Adrenal gland (tissue), 19 donors: ENCODE measurements at places on chromosomes 5 and 9. TPM values are rescaled to one million over a fixed set of nuclear protein-coding genes. Genes with fewer than 3 reads are reported as not detected.

GRCh38 chr5:132826424-132827082 lies 3.9 kb downstream of the SHROOM1 start:
- no peak for DNase-seq

GRCh38 chr5:177435847-177436536 lies 9.5 kb downstream of the GRK6 start:
- no peak for DNase-seq

- DNase-seq, result no peak
Observed at GRCh38 chr9:20220286-20220685, 402.0 kb downstream of the MLLT3 start.

- DNase-seq, result no peak
Observed at GRCh38 chr5:129216001-129216400, 121.5 kb downstream of the ISOC1 start.

DNA sequence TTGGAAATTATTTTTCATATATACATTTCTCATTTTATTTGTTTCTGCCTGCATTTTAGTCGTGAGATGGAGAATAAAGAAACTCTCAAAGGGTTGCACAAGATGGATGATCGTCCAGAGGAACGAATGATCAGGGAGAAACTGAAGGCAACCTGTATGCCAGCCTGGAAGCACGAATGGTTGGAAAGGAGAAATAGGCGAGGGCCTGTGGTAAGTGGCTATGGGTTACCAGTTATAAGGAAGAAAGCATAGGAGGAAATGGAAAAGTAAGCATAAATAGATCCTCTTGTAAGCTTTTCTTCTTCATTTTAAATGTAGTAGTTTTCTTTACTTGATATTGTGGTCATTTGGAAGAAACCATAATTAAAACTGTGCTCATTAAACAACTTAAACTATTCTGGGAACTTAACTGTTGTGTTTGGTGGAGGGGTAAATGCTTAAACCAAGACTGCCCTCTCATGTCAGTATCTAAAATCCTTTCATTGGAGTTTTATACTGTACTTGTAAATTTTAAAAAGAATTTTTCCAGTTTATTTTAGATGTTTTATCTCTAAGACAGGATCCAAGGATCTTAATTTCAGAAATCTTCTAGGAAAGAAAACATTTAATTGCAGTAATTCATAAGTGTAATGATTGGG lies 41.3 kb downstream of the MAP3K1 start:
- DNase-seq, result no peak

GRCh38 chr5:171363846-171364245 lies 23.8 kb upstream of the NPM1 start:
- no peak for DNase-seq

- DNase-seq, result no peak
Observed at GRCh38 chr9:69420611-69421270, 95.7 kb downstream of the ENTREP1 start.

DNA sequence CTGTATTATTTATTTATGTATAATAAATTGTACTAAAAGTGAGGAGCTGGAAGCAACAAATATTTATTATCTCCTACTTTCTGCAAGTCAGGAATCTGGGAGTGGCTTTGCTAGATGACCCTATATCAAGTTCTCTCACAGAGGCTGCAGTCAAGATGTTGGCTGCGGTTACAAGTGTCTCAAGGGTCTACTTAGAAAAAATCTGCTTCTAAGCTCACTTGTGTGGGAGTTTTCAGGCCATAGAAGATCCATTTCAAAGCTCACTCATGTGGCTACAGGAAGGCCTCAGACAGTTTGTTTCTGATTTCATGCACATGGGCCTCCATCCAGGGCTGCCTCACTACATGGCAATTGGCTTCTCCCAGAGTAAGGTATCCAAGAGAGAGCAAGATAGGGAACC lies 551.1 kb downstream of the CAAP1 start:
- no peak for DNase-seq

- no peak for DNase-seq
Observed at GRCh38 chr9:113154946-113155345, 4.1 kb downstream of the SLC31A2 start.

DNA sequence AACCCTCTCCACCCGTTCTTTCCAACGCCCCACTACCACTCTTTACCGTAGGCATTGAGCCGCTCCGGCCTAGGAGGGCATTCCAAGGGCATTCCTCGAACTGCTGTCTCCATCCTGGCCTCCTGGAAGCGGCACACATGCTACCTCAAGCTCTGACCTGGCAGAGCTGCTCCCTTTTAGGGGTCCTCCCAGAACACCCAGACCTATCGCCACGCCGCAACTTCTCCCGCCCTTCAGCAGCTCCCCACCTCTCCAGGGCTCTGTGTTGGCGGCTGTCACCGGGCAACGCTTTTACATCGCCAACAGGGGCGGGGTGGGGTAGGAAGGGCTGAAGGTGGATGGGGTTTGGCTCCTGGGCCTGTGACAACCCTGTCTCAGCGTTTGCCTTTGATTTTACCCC lies 4.6 kb upstream of the MYORG start:
- DNase-seq, result no peak

- no peak for DNase-seq
Observed at GRCh38 chr5:10266137-10266536, 16.1 kb downstream of the CCT5 start.

DNA sequence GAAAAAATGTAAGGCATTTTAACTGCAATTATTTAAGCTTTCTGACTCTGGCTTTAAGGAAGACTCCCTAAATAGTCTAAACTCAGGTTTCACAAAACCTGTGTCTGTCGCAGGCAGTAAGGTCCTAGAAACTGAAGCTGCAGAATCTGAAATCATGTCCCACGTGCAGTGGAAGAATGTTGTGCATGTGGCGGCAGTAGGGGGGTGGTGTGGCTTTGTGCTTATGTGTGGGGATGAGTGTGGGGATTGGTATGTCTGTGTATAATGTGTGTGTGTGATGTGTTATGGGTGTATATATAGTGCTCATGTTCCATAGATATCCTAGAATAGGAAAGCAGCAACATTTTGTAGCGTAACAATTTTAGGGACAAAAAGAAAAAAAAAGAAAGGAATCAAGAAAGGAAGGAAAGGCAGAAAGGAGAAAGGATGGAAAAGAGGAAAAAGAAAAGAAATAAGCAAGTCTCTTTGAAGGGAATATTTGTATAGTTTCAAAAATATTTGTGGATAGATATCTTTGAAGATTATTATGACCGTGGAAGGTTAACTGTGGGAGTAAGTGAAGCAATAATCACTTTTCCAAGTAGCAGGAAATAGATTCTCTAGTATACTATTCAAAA lies 6.6 kb downstream of the ANKDD1B start:
- DNase-seq, result no peak

- DNase-seq, result no peak
Observed at GRCh38 chr5:83177803-83178202, 100.5 kb downstream of the XRCC4 start.

- no peak for DNase-seq
Observed at GRCh38 chr9:93043122-93043521, 15.4 kb upstream of the SUSD3 start.

GRCh38 chr9:128882677-128883603 lies 1.0 kb downstream of the LRRC8A start:
- DNase-seq, result no peak

DNA sequence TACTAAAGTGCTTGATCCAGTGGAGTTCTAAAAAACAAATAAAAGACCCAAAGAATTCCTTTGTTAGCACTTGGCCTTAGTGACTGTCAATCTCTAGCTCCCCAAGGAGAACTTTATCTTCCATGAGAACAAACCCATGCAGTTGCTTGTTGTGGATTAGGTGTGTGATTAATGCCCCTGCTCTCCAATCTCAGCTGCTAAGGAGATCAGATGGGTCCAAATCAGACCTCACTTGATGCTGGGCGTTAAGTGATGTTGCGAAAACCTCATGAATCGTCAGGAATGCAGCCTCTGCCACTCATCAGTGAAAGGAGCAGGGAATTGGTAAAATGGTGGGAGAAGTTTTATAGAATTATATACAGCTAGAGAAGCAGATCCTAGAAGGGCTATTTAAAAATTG lies 133.7 kb downstream of the DMAC1 start:
- DNase-seq, result no peak

DNA sequence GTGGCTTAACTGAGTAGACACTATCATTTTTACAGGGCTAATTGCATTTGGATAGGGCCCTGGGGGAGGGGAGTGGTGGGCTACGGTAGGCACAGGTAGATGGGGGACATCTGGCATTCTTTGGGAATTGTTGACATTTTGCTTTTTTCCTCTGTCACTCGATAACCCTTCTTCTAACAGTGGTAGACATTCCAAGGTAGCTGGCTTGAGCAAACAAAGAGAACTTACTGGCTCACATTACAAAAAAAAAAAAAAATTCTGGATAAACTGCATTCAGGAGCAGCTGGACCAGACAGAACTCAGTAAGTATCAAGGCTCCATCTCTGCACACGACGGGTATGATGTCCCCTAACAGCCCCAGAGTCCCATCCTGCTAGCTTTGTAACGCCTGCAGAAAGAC lies 585.2 kb downstream of the ZNF608 start:
- DNase-seq, result no peak

- no peak for DNase-seq
Observed at GRCh38 chr5:145467446-145467845, 367.7 kb downstream of the PRELID2 start.

- no peak for DNase-seq
Observed at GRCh38 chr5:112570708-112571444, 151.8 kb upstream of the EPB41L4A start.

DNA sequence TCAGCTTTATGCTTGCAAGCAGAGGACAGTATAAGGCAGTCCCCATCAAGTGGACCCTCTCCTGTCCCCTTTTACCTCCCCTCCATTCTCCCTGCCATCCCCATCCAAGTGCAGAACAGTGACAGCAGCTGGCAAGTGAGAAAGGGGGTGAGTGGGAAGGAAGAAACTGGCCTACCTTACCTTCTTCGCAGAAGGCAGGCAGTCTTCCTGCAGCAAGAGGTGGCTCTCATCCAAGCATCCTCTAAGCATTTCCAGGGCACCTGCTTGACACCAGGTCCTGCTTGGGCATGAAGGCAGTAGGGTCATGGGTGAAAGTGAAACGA lies 77.3 kb upstream of the SH3PXD2B start:
- peak; percentile 14 for DNase-seq

DNA sequence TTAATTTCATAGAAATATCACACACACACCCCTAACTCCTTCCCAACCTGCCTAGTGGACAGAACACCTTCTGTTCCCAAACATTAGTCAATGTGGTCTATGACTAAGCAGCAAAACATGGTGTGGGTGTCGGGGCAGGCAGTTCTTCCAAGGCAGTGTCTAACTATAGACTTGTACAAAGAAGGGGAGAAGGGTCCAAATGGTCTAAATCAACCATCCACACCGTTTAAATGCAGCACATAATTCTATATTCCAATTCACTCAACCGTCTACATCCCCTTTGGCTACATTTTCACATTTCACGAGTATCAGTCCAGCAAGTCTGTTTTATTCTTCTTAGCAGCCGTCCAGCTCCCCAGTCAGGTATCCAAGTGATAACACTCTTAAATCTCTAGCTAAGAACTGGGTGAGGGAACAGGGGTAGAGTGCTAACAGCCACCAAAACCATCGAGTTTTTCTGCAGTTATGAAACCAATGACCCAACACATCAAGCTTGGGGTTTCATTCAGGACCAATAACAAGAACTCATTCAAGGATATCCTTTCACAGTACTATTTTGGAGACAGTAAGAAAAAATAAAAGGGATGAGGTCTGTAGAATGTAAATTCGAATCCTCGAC lies 3.3 kb downstream of the ZNF608 start:
- peak; percentile 50 for DNase-seq

DNA sequence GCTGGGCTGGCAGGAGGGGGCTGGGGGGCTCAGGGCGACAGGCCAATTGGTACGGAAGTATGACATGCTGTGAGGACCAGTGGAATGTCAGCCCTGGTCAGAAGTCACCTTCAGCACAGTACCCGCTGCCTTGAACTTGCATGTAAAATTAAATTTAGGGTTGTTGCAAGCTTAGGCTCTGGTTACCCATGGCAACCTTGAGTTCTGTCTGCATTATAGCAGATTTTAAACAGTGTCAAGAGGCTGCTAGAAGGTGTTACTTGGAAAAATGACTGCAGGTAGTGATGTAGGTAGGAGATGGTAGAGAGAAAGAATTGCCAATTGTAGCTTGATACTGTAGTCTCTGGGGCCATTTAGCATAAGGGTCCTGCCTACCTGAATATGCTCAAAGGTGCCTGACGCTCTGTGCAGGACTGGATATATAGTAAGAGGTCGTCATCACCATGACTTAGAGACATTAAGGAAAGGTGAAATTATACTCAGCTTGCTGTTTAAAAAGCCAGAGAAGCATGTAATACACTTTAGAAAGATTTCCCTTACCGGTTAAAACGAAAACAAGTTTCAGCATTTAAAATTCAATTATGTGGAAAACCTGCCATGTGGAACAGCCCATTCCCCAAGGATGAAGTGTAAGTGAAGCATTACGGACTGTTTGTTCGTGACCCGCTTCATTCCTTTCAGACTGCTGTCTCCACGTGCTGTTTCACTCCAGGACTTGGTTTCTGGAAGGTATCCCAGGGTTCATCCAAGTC lies 169.0 kb downstream of the PDZD2 start:
- no peak for DNase-seq

The TMEM161B gene
- total RNA-seq, result 5.6 TPM

The LHFPL2 gene
- total RNA-seq, result 14.8 TPM

The CDH6 gene
- total RNA-seq, result 0.24 TPM

The SHOC1 gene
- 1.4 TPM for total RNA-seq

The PFN3 gene
- not detected for total RNA-seq

The MTREX gene
- total RNA-seq, result 39.1 TPM
